AG09309 (cell line): ENCODE measurements at places on chromosomes 5 and 9.

GRCh38 chr5:138654281-138654867, 79.2 kb upstream of the HSPA9 start:
- DNase-seq = no peak

DNA sequence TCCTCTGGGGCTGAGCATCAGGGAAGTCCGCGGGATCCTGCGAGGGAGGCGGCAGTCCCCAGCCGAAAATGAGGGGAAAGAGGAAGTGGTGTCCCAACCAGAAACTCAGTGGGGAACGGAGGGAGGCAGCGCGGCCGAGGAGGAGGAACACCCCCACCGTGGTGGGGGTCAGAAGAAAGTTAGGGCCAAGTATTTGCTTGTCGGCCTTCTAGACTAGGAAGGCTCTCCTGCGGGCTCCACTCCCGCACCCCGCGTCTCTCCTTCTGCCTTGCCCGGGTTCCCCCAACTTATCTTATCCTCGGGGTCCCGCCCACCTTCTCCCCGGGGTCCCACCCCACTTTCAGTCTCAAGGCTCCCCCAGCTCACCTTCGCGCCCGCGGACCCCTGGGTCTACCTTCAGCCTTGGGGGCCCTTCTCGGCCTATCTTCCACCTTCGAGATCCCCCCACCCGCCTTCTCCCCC, 557 bp upstream of the PHF2 start:
- DNase-seq = no peak

GRCh38 chr5:103487218-103487617, 75.4 kb downstream of the NUDT12 start:
- no peak for DNase-seq

- DNase-seq = no peak
These were observed 26.1 kb downstream of the FAM163B start for GRCh38 chr9:133583111-133583510.

DNA sequence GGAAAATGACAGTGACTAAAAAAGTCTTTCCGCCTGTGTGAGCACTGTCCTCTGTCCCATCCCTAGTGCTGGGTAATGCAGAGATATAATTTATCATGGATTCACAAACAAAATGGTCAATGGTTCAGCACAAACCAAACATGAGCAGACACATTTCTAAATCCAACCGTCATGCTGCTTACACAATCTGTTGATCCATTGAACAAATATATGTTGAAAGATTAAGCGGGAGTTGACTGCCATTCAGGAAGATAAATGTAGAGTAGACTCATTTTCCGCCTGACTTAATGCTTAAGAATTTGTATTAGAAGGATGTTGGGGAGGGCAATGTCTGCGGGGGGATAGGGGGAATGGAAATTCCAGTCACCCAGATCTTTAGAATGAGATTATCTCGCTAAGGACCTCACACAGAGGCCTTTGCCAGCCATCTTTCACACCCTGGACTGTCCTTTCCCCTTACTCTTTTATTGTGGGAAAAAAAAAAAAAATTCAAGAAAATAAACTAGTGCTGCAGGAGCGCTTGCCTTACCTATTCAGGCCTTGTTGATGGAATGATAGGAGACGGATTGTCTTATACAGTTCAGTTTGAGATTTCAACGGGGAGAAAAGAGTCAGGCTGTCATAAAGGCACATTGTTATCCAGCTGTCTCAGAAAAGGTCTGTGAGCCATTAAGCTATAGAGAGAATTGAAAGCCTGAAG, 153.7 kb downstream of the TLE1 start:
- DNase-seq = no peak

DNA sequence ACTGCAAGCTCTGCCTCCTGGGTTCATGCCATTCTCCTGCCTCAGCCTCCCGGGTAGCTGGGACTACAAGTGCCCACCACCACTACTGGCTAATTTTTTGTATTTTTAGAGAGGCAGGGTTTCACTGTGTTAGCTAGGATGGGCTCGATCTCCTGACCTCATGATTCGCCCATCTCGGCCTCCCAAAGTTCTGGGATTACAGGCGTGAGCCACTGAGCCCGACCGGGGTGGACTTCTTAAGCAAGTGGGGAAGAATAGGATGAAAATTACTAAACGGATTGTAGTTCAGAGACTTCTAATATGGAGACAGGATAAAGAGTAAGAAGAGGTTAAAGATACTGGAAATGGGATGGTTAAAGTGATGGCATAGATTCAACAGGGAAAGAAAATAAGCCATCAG, 132.3 kb upstream of the IRX2 start:
- no peak for DNase-seq

DNA sequence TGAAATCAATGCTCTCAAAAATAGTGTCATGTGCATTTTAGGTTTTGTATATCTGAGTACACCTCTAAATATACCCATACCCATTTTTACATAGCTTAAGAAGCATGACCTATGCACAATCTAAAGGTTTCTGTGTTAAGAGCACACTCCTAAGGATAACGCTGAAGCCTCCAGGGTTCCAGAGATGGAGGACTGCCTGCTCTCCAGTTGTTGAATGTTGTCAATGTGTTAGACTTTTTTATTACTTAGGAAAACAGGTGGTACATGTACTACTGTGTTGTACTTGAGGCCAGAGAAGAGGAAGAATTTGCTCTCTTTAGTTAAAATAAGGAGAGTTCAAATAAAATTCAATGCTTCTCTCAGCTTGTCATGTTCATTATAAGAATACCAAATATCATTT, 141.2 kb downstream of the EMB start:
- no peak for DNase-seq

DNA sequence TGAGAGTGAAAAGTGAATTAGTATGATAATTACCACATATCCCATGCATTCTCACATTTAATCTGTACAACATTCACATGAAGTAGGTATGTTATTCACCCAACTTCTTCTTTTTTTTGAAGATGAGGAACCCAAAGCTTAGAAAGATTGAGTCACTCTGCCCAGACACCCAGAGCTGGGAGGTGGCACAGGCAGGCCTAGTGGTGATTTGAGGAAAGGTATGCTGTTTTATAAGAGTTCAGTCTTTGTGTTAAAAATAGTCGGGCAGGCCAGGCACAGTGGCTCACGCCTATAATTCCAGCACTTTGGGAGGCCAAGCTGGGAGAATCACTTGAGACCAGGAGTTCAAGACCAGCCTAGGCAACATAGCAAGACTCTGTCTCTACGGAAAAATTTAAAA, 285.3 kb downstream of the NR3C1 start:
- no peak for DNase-seq

- DNase-seq = no peak
These were observed 125.2 kb downstream of the WDR41 start for GRCh38 chr5:77366717-77367500.

DNA sequence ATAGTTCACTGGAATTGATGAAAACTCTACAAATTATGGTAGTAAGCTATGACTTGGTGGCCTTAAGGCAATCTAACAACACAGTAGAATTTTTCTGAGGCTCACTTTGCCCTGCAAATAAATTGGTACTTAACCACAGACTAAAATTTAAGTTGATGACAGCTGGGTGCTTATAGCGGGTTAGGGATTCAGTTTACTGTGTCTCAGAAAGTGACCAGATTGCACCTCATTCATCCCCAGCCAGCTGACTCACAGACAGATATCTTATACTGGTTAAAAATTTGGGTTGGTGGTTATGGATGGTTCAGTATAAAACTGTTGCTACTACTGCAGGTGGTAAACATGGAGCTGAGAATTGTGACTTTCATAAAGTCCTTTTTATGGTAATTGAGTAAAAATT, 2.8 kb downstream of the CKS2 start:
- no peak for DNase-seq

GRCh38 chr9:127451608-127451857, 223 bp downstream of the LRSAM1 start:
- no peak for DNase-seq

DNA sequence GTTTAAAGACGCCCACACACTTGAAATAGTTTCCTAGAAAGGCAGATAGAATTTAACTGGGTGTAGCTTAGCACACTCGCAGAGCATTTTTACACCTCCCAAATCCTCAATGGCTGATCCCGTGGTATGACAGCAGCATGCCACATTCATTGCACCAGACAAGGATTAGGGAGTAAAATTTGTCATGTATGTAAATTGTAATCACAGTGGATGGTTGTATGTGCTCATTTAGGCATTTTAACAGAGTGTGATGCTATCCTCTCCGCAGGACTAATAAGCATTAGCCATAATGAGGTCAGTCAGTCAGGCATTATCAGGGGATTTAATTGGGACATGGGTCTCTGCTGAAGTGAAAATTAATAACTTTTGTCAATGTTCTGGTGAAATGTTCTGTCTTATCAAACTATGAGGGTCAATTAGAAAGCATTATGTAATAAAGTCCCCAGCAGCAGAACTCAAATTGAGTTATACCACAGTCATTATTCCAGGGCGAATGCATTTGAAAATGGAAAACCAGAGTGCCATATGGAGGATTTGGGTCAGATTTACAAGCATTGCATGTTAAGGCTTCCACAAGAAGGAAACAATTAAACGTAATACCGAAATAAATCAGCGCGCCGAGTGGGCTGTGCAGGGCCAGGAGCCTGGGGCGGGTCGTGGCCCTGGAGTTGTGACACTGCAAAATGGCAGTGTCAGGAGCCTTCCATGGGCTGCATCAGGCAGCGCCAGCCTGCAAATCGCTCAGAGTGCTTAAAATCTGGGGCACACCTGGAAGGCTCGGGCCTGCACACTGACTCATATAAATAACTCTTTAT, 602.2 kb downstream of the BNC2 start:
- DNase-seq = no peak

DNA sequence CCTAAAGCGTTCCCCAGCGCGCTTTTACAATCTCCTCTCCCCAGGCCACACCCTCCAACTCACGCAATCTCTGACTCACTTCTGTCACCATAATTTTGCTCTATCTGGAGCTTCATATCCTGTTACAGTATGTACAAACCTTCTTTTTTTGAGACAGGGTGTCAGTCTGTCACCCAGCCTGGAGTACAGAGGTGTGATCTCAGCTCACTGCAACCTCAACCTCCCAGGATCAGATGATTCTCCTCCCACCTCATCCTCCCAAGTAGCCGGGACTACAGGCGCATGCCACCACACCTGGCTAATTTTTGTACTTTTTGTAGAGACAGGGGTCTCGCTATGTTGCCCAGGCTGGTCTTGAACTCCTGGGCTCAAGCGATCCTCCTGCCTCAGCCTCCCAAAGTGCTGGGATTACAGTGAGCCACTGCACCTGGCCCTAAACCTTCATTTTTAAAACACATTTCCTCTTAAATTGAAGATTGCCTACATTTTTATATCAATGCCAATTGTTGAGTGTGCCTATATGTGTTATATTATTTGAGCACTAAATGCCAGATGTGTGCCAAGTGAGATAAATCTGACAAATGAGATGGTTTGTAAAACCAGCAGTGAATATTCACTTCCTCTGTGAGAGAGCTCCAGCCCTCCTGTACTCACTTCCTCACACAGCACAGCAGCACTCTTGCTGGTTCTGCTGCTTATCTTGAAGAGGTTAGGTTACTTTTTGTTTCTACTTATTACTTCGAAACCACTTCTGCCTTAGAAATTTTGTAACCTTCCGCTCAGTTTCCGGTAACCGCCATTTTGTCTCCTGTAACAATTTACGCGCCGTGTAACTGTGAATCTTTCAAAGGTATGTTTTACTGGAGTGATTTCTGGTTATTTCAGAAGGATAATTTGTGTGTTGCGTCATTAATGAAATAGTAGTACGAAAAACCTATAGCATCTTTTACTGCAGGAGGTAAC, 57.9 kb downstream of the DOCK8 start:
- DNase-seq = no peak

DNA sequence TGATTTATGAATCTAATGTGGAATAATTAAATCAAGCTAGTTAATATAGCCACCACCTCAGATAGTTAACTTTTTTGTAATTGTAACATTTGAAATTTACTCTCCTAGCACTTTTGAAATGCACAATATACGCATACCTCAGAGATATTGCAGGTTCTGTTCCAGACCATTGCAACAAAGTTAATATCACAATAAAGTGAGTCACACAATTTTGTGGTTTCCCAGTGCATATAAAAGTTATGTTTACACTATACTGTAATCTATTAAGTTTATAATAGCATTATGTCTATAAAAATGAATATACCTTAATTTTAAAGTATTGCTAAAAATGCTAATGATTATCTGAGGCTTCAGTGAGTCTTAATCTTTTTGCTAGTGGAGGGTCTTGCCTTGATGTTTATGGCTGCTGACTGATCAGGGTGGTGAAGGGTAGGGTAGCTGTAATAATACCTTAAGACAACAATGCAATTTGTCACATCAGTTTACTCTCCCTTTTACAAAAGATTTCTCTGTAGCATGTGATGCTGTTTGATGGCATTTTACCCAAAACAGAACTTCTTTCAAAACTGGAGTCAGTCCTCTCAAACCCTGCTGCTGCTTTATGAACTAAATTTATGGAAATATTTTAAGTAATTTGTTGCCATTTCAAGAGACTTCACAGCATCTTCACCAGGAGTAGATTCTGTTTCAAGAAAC, 235.1 kb upstream of the ADAMTSL1 start:
- DNase-seq = peak; percentile 53

DNA sequence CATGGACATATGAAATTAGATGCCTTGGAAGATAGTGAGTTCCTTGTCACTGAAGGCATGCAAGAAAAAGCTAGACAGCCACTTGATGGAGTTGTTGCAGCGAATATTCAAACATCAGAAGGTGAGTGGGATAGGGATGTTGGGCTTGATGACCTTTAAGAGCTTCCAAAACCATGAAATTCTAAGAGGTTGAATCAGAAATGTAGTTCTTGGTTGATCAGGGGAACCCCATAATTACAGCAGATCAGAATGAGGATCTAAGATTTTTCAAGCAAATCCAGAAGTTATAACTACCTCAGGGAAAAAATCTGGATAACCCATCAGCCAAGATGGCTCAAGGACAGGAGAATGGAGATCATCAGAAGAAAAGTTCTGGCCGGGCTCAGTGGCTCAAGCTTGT, 244.3 kb upstream of the NR4A3 start:
- DNase-seq = no peak

GRCh38 chr5:137275083-137275482, 224.0 kb downstream of the SPOCK1 start:
- no peak for DNase-seq

GRCh38 chr5:151405334-151406160, 41.9 kb upstream of the SLC36A1 start:
- no peak for DNase-seq

DNA sequence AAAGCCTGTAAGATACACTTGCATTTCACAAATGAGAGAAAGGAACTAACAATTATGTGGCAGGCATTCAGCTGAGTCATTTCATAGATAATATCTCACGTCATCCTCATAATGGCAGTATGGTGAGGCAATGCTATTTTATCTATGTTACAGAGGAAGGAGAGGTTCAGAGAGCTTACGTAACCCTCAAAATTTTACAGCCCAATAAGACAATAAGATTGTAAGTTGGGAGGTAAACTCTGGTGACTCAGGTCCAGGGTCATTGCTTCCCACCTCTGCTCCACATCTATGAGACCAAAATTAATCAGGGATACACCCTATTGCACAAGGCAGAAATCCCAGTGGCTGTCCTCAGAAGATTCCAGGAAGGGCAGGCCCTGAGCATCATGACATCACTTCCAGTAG, 309.7 kb downstream of the NSG2 start:
- DNase-seq = peak; percentile 87

DNA sequence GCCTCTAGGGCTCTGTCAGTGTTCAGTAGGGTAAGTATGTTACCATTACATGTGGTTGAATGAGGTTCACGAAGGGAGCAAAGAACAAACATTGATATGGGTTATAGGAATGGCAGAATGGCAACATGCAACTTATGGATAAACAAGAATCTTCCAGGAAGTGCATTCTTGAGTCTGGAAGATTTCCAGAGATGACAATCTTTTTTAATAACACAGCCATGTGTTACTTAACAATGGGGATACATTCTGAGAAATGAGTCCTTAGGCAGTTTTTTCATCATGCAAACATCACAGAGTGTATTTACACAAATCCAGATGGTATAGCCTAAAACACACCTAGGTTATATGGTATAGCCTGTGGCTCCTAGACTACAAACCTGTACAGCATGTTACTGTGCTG, 9.1 kb upstream of the SLC28A3 start:
- no peak for DNase-seq
